ENCODE measurements at places on chromosomes 12 and 14. TPM values are rescaled to one million over a fixed set of nuclear protein-coding genes. Genes with fewer than 3 reads are reported as not detected.

XPOT gene
- 30.5 TPM for total RNA-seq

CIDEB gene
- 2.7 TPM for total RNA-seq

GPR137C gene
- total RNA-seq: 0.62 TPM

DNA sequence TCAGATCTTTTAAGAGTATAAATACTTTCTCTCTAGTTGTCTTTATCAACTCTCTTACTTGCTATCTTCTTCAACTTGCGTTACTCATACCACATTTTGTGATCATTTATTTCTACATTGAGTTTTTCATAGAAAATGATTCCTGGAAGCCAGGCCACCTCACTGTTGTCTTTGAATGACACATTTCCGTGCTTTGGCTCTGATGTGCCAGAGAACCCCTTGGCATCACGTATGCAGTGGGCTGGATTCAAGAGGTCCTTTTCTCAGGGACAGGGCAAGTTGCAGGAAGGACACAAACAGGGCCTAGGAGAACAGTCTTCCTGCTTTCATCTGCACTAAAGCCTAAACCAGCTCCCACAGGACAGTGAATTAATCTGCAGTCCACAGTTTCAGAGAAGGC, 70.3 kb upstream of the PYGL start:
- no peaks in the 10 kb centered on the region for H3K4me1 ChIP-seq

Data from heart right ventricle (tissue), 16 donors.